ENCODE measurements at places on chromosomes 4 and X.

- no peak for DNase-seq
Observed at GRCh38 chr4:105808030-105808749, 87.1 kb upstream of the NPNT start.

DNA sequence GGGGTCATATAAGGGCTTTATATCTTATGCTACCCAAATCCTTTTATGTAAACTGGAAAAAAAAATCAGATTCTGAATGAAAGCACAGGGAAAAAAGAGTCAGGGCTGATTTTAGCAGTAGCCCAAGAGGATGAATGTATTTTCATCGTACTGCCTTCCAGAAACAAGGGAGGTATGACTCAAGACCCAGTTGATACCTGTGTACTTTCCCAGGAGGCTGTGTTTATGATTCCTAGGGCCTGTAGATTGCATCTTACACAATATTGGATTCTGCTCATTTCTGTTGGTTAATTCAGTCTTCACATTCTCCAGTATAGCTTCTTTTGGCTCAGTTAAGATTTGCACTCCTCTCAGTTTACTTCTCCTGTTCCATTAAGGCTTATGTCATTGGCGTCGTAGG lies 127.9 kb upstream of the LIMCH1 start:
- no peak for DNase-seq

DNA sequence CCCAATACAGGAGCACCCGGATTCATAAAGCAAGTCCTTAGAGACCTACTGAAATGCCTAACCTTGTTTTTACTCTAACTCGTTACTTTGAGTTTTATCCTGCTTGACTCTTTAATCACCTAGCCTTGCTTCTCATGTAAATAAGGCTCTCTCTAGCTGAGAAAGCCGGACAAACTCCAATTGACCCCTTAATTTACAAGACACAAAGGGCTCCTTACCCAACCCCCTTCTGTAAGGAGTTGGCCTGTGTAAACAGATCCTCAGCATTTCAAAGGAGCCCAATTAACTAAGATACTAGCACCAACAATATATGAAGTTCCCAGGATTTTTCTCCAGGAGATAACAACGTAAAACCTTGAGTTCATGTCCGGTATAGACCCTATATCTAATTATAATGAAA lies 61.7 kb downstream of the CT47B1 start:
- no peak for DNase-seq

- DNase-seq = peak; percentile 61
Observed at GRCh38 chrX:154096140-154097002, 1.1 kb downstream of the MECP2 start.

GRCh38 chr4:95085124-95085833 lies 327.5 kb downstream of the BMPR1B start:
- no peak for DNase-seq

DNA sequence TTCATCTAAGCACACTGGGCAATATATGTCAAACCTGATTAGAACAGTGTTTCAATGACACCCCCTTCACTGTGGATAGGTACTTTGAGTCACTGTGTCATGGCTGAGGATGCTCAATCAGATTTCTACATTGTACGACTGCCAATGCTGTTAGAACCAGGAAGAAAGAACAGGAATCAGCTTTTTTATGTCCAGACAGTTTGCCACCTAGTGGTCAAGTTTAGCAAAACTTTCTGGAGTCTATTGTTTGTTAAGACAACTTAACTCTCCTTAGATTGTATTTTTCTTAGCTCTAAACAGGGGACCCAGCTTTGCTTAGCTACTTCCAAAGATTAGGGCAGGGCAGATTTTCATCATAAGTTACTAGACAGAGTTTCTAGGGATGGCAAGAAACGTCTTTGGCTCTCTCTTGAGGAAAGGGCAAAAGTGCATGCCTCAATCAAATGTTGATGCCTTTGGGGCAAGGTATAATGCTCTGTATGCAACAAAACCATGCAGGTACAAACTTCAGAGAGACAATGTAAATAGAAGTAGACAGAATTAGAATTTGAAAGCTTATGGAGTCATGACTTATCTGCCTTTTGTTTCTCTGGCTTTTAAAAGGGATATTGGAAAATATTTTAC lies 40.5 kb upstream of the BMP3 start:
- no peak for DNase-seq

- no peak for DNase-seq
Observed at GRCh38 chr4:99008051-99008450, 12.5 kb downstream of the METAP1 start.

- no peak for DNase-seq
Observed at GRCh38 chr4:87309625-87310024, 13.1 kb downstream of the HSD17B13 start.

- DNase-seq = no peak
Observed at GRCh38 chr4:141028024-141028529, 105.2 kb downstream of the RNF150 start.

DNA sequence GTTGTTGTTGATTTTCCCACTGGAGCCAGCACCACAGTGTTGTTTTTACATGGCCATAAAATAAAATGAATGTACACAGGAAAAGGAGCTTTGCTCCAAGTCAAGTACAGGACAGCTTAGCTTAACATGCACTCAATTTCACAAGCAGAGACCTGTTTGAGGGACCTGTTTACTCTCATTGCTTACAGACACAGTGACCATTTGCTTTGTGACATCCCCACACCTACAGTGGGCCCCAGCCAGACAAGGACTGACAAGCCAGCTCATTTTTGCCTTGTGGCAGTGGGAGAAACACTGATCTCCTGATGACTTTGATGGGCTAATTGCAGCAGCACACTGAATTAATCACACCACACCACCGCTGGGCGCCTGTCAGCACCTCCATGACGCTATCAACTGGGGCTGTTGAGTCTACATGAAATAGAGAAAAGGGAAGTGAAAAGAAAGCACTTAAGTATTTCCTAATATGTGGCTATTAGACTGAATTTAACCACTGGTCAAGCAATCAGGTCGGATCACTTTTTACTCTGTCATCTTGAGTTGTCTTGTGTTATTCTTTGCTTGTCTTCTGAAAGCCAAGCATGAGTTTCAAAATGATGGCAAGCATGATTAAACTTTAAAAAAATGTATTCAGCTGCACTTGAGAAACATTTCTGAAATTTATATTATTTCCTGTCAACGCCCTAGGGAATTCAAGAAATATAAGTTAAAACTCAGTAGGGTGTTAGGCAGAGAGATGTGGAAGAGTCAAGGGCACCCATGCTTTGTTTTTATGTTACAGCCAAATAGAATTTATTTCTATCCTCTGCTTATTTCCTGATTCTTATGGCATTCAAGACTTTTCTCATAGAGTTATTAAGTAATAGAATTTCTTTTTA lies 557.7 kb downstream of the RAB28 start:
- DNase-seq = no peak

GRCh38 chrX:9595174-9595573 lies 130.3 kb downstream of the TBL1X start:
- DNase-seq = no peak

DNA sequence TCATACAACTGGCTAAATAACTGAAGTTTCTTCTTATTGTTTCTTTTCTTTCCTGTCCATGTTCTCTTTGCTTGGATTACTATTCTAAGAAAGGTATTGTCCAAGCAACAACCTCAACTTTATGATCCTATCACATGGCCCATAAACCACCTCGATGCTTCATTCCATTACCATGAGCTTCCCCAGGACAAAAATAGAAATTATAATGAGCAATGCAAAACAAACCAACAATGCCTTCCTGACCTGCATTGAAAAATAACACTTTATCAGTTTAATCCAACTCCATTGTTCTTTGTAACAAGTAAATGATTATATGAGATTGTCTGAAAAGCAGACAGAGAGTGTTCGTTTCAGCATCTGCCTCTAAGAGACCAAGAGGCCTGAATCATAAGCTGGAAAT lies 148.8 kb downstream of the HS6ST2 start:
- DNase-seq = no peak

DNA sequence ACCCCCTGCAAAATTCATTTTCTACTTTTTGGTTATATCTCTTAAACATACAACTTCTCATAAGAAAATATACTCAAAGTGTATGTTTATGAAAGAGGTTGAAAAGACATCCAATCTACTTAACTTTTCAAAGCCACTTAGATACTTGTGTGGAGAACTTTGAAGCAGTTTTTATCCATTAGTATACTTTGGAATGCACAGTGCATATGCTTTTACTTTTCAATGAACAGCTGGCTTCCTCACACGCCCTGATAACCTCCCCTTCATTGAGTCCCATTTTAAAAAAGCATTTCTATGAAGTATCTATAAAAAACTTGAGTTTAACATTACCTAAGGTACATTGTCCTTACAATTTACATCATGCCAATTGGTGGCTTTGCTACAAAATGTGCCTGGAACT lies 73.8 kb downstream of the VEGFC start:
- DNase-seq = no peak

DNA sequence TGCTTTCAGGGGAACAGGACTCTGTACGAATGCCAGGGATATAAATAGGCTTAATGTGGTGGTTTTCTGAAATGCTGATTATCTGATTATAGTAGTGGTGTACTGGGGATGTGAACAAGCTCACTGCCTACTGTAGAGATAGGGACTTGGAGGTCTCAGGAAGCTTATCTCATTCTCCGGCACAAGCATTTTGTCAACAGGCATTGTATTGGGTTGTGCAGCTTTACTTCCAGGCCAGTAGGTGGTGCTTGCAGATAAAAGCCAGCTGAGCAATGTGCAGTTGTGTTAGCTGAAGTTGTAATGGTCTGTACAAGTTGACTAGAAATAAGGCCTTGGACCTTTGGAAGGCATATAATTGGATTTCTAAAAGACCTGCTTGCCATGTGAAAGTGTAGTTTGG lies 49.5 kb upstream of the TMLHE start:
- no peak for DNase-seq

GRCh38 chr4:154343651-154344050 lies 147.9 kb downstream of the DCHS2 start:
- no peak for DNase-seq

GRCh38 chr4:99855678-99856077 lies 38.5 kb downstream of the LAMTOR3 start:
- DNase-seq = no peak

DNA sequence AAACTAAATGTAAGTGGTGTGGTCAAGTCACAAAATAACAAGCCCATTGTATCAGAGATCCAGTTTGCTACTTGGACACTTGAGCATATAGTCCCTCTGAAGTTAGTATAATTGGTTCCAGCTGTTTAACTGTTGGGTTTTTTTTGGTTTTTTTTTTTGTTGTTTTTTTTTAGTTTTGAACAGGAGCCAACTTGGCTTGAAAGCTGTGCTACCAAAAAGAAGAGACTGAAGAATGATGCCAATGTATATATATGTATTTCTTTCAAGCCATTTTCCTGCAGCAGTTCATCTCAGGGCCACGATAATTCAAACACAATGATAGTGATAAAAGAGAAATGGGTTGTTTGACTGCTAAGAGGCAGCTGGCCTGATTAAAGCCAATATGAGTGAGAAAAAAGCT lies 138.3 kb downstream of the PCDH18 start:
- DNase-seq = no peak

DNA sequence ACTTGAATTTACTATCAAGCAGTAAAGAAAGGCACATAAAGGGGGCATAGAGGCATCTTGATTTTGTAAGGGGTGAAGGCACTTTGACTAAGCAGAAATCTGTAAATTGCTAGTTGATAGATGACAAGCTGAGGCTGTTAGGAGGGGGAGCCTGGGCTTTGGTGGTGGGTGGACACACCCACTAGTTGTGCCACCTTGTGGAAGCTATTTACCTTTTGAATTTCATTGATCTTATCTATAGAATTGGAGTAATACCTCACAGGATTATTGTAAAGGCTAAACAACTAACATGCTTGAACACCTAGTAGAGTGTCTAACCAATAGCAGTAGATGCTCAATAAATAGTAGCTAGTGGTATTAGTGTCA lies 142.8 kb upstream of the KCNIP4 start:
- DNase-seq = no peak

- no peak for DNase-seq
Observed at GRCh38 chr4:182521011-182521410, 277.8 kb downstream of the TENM3 start.

- DNase-seq = no peak
Observed at GRCh38 chr4:54540931-54541330, 116.8 kb upstream of the KIT start.

GRCh38 chr4:38162240-38162784 lies 202.1 kb downstream of the PTTG2 start:
- no peak for DNase-seq

- DNase-seq = no peak
Observed at GRCh38 chr4:172871381-172871780, 297.2 kb upstream of the GALNT7 start.

- no peak for DNase-seq
Observed at GRCh38 chrX:46279214-46279924, 265.9 kb downstream of the ZNF674 start.

- DNase-seq = no peak
Observed at GRCh38 chr4:845836-846251, 19.9 kb upstream of the CPLX1 start.

DNA sequence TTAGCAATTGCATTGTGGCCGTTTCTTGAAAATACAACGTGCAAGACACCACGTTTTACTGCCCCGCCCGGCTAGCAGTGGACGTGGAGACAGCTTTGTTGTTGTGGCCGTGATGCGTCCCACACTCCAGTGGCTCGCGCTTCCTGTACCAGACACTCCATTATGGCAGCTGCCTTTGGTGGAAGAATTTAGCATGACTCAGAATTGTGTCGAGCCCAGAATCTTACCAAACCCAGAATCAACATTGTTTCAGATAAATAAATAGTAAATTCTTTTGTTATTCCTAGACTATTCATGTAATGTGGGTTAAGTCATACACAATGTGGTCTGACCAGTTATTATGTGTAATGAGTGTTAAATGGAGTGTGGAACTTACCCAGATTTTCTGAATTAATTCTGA lies 25.3 kb upstream of the S100P start:
- no peak for DNase-seq

- no peak for DNase-seq
Observed at GRCh38 chrX:5852941-5853340, 375.7 kb downstream of the NLGN4X start.

DNA sequence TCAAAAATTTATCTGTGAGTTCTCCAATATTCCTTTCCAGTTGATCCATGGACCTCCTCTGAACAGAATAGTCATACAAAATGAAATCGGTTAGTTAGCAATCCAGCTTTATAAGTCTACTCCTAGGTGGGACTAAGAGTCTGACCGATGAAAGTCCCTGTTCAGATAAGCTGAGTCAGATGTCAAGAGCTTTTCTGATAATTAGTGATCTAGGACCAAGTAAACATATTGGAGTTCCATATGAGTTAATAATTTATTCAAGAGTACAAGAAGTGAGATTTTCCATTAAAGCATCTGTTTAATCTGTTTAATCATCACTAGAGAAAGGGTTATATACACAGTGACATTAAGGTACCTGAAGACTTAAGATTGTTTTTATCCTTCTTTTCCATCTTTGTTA lies 74.7 kb downstream of the UGT8 start:
- no peak for DNase-seq

GRCh38 chr4:9781343-9782135 lies at the start of gene DRD5:
TSS of gene DRD5 (plus strand) at chr4:9781634. CDS start at chr4:9782030, 396 bp downstream.
- DNase-seq = no peak

All from activated CD8-positive, alpha-beta memory T cell treated with anti-CD3 and anti-CD28 coated beads for 24 hours (primary cell).